HT1080 (cell line): ENCODE measurements at places on chromosomes 11 and 22.

GRCh38 chr11:65412271-65413076 lies 10.1 kb upstream of the NEAT1 start:
- DNase-seq: no peak

DNA sequence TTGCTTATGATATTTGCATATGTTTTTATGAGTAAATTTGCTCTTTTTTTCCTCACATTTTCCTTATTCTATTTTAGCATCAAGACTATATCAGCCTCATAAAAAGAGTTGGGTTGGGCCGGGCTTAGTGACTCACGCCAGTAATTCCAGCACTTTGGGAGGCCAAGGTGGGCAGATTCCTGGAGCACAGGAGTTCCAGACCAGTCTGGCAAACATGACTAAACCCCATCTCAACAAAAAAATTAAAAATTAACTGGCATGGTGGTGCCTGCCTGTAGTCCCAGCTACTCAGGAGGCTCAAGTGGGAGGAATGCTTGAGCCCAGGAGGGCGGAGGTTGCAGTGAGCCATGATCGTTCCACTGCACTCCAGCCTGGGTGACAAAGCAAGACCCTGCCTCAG lies 148.8 kb upstream of the ANO5 start:
- DNase-seq: peak; percentile 10

DNA sequence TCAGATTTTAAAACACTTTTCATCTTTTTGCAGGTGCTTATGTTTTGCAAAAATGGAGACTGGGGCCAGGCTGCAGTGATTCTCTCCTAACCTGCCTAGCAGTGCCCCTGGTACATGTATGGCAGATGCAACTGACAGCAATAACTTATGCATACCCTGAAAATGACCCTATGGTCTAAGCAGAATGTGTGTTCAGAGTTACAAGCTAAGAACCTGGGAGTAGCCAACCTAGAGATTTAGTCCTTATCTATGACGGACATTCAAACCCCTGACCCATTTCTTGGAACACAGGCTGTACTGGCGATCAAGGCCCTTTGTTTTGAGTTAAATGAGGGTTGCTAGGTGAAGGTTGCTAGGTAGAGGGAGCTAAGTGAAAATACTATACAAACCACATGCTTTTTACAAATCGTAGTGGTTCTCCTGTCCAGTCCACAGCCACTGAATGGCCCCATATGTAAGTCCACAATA lies 184.9 kb upstream of the SESN3 start:
- no peak for DNase-seq

GRCh38 chr11:69377029-69377952 lies 83.3 kb downstream of the MYEOV start:
- no peak for DNase-seq

- peak; percentile 44 for DNase-seq
These were observed 3.1 kb upstream of the PYGM start for GRCh38 chr11:64762674-64763525.

DNA sequence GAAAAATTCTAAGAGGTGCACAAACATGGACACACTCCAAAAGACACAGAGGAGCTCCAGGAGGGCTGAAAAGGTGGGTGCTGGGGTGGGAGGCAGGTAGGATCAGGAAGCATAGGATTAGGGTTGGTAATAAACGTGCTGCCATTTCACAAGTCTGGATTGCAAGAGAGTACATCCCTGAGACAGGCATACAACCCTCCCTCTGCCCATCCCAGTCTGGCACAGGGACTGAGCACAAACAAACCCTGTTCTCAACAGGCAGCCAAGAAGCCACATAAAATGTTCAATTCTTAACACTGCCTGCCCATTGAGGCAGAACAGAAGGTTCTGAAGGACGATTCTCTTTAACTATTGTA lies 18.5 kb downstream of the SLC35F2 start:
- no peak for DNase-seq

GRCh38 chr11:13889552-13890249 lies 72.8 kb upstream of the SPON1 start:
- no peak for DNase-seq

DNA sequence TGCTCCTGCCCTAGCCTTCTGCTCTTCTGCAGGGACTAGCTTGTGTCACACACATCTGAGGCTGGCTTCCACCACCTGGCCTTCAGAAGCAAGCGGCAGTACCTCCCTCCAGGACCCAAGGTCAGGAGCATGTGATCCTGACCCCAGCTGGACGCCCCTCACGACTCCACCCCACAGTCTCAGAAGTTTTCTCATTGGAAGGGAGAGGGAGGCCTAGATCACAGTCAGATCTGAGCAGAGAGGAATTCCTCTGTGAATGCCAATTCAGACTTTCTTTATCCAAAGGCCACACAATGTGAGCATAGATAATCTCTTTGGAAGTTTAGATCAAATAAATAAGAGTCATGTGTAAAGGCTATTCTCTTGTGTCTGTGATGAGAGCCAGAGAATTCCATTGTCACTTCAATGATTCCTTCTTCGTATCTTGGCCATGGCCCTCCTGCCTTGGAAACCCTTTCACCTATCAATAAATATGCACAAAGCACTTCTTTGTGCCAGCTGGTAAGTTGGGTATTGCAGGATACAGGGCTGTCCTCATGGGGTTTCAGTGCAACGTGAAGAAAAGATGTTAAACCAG lies 142.9 kb downstream of the SNX19 start:
- DNase-seq: no peak

- DNase-seq: no peak
These were observed 156.8 kb upstream of the BDNF start for GRCh38 chr11:27857014-27857413.

GRCh38 chr11:60130496-60130895 lies 42.0 kb downstream of the MS4A2 start:
- peak; percentile 64 for DNase-seq

DNA sequence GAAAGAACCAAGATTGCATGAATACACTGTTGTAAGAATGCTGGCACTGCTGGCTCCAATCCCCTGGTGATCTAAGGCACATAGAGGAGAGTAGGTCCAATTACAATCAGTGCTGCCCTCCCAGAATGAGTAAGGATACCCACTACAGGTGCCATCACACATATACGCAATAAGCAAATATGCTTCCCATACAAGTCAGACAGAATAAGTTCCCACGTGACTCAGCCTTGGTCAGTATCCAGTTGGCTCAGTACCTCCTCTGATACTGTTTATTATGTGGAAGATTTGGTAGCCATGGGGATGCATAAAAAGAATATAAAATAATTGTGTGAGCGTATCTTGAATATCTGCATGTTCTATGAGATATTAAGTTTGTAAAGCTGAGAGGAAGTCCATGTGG lies 8.9 kb upstream of the OR2D3 start:
- peak; percentile 3 for DNase-seq

GRCh38 chr11:75041263-75041662 lies 52.5 kb downstream of the NEU3 start:
- no peak for DNase-seq

GRCh38 chr22:19197997-19198865 lies 19.7 kb upstream of the SLC25A1 start:
- no peak for DNase-seq

DNA sequence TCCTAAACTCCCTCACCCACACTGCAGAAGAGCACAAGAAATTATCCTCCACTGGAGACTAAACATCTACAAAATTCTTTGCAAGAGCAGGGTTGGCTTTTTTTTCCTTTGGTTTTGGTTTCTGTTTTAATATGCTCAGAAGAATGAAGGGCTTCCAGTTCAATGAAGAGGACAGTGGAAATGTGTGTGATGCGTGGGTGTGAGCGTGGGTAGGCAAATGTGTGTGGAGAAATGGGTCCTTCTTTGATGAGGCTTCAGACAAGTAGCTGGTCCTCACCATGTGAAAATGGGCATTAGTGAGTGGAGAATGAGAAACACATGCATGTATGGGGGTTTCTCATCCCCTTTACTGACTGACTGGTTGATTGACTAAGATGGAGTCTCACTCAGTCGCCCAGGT lies 263.3 kb upstream of the SYN3 start:
- no peak for DNase-seq

GRCh38 chr11:73980001-73980961 lies 2.4 kb downstream of the UCP2 start:
- peak; percentile 17 for DNase-seq

- no peak for DNase-seq
These were observed 21.9 kb downstream of the DRICH1 start for GRCh38 chr22:23609983-23610781.

DNA sequence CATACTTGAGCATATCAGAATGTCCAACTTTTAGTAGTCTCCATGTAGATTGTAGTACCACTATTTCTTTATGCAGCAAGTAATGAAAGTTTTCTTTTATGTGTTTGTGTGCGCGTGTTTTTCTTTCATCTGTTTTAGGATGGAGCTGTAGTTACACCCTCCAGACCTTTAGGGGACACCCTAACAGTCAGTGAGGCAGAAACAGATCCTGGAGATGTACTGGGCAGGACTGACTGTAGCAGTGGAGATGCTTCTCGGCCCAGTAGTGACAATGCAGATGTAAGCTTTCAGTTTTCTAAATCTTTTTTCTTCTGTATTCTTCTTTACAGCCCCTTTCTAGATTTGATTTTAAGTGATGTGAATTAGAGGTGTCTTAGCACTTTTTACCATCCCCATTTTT lies 79.9 kb upstream of the GRIK4 start:
- peak; percentile 67 for DNase-seq

- DNase-seq: no peak
These were observed 93.3 kb downstream of the SGSM3 start for GRCh38 chr22:40463683-40464082.

- no peak for DNase-seq
These were observed 77.5 kb downstream of the KCNJ1 start for GRCh38 chr11:128789497-128790150.

DNA sequence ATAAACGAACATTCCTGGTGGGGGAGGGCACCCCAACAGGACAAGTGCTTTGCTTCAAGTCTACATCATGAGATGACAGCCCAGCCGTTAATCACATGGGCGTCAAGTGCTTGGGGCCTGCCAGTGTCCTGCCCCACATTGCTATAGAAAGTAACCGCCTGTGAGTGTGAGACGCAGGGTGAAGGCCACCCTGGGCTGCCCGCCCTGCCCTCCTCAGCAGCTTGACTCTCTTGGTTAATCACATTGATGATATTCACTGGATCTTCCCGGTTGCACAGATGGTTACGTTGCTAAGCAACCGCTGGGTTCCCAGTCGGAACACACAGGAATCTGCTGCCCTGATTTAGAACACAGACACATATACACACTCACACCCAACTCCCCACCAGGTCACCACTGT lies 79.3 kb downstream of the CTTN start:
- no peak for DNase-seq

DNA sequence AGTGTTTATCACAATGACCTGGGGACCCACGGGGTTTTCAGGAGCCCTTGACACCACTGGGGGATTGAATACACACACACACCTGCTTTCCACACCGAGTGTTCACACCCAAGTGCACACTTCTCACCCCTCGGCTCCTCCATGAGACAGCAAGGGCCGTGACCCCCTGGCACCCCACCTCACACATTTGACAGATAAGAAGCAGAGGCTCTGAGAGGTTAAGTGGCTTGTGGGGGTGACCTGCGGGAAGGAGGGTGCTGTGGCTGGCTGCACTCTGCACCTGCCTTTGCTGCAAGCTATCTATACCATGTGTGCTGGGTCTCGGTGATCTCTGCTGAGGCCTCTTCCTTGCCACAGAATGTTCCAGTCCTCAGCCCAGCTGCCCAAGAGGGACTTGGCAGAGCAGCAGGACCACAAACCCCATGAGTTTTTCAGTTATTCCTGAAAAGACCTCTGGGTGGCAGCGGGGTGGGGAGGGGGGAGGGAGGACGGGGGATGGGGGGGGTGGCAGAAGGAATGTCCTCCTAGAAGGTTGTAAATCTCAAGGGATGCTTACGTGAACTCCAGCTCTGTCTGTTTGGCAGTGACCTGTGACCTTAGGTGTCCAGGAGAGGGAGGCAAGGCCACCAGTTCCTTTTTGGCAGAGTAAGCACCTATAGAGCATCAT lies 47.9 kb upstream of the RFPL3 start:
- DNase-seq: no peak

GRCh38 chr11:623999-624704 lies 603 bp downstream of the CDHR5 start:
- peak; percentile 30 for DNase-seq

DNA sequence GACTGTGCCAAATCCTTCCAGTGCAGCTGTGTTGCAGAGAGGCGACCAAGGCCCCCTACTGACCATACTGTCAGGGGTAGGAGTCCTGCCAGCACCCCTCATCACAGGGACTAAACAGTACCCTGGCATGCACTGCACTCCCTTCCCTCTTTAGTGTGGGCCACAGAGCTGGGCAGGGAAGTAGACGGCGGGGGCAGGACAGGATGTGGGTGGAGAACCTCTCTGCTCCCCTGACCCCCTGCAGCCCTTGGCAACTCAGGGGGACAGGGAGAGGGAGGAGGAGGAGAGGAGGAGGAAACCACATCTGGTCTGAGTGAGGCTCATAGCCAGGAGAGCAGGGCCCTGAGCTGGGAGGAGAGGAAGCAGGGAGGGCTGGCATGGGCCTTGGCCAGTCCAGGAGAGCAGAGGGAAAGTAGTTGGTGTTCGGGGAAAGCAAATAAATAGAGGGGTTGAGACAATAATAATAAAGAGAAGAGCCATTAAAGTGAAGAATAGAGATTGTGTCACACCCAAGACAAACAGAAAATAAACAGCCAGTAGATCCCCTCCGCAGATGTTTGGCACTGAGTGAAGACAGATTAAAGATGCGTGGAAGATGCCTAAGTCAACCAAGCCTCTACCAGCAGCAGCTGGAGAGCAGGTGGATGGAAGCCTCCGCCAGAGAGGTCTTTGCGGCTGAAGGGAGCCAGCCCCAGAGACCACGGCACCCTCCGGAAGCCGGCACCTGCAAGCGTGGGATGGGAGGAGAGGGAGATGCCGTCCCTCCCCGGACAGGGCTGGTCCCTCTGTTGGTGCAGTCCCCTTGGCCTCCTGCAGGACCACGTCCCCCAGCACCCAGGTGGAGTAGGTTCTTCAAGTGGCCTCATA lies 61.5 kb downstream of the RPUSD4 start:
- DNase-seq: peak; percentile 18

DNA sequence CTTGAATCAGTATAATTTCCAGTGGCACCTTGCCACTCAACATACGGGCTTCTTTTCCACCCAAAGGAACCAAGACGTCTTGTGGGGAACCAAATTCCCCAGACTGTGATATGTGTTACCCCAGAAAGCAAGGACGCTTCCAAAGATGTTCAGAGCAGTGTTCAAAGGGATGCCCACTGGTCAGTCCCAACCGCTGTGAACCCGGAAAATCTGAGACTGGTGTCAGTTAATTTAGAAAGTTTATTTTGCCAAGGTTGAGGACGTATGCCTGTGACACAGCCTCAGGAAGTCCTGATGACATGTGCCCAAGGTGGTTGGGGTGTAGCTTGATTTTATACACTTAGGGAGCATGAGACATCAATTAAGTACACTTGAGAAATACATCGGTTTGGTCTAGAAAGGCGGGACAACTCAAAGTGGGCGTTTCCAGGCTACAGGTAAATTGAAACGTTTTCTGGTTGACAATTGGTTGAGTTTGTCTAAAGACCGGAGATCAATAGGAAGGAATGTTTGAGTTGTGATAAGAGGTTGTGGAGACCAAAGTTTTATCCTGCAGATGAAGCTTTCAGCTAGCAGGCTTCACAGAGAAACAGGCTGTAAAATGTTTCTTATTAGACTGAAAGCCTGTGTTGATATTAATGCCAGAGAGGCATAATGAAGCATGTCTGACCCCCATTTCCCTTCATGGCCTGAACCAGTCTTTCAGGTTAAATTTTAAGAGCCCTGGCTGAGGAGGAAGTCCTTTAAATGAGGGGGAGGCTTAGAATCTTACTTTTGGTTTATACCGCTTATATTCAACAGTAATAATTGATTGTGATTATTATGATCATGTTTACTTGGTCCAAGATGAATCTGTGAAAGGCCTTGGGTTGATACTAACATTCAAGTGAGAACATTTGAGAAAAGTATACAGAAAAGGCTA lies 6.8 kb downstream of the APOL3 start:
- DNase-seq: no peak
